ENCODE measurements at places on chromosomes 2 and 18. TPM values are rescaled to one million over a fixed set of nuclear protein-coding genes. Genes with fewer than 3 reads are reported as not detected.

Gene UGT1A5
- total RNA-seq = not detected

DNA sequence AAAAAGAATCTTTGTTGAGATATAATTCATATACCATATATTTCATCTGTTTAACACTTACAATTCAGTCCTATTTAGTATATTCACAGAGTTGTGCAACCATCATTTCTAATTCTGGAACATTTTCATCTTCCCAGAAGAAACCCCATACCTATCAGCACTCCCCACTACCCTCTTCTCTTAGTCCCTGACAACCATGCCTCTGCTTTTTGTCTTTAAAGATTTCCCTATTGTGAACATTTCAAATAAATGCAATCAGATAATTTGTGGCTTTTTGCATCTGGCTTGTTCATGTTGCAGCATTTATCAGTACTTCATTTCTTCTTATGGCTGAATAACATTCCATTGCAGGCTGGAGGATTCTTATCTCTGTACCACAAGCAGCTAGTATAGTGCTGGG, 305.9 kb upstream of the MEX3C start:
- DNase-seq = no peak

DNA sequence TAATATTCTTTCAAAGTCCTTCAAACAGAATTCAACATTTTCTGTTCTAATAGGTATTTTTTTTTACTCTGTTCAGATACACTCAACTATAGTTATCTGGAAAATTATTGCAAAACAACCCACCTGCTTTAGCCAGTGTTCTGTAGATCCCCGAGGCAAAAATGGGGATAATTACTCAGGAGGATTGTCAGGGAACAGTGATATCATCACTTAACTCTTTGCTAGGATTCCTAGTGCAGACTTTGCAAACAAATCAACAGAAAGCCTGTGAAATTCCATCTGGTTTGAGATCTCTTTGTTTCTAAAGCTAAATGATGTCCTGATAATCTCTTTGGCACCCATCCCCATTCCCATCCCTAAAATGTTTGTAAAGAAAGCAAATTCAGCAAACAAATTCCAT, 413.6 kb upstream of the MEIS1 start:
- DNase-seq = no peak

- no peak for DNase-seq
These were observed 39.7 kb upstream of the ACAA2 start for GRCh38 chr18:49853011-49853410.

GRCh38 chr18:62721839-62722795, 6.8 kb downstream of the PHLPP1 start:
- DNase-seq = no peak
